ENCODE measurements at places on chromosomes 7 and 10.

- no peak for DNase-seq
- no peak overlapping the region for H3K4me3 ChIP-seq
- H3K4me1 ChIP-seq, result no peaks in the 10 kb centered on the region
- H3K36me3 ChIP-seq, result no peaks in the 10 kb centered on the region
- H3K27me3 ChIP-seq, result no peaks in the 10 kb centered on the region
Measured at GRCh38 chr10:72658696-72659400, 33.0 kb upstream of the MICU1 start.

- H3K4me3 ChIP-seq, result no peak overlapping the region
- no peak for DNase-seq
- H3K27ac ChIP-seq, result no peak overlapping the region
- H3K36me3 ChIP-seq, result no peaks in the 10 kb centered on the region
- H3K4me1 ChIP-seq, result no peaks in the 10 kb centered on the region
- no peaks in the 10 kb centered on the region for H3K27me3 ChIP-seq
Measured at GRCh38 chr10:129021594-129022304, 445.3 kb upstream of the MGMT start.

DNA sequence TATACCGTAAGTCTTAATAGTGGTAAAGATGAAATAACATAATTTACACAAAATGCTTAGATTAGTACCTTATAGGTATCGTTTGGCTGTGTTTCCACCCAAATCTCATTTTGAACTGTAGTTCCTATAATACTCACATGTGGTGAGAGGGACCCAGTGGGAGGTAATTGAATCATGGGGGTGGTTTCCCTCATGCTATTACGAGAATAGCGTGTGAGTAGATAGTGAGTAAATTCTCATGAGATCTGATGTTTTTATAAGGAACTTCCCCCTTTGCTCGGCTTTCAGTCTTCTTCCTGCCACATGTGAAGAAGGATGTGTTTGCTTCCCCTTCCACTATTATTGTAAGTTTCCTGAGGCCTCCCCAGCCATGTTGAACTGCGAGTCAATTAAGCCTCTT is 426.3 kb upstream of the POT1 start:
- H3K27ac ChIP-seq, result no peak overlapping the region
- H3K27me3 ChIP-seq, result no peaks in the 10 kb centered on the region
- no peak for DNase-seq
- no peak overlapping the region for H3K4me3 ChIP-seq
- H3K4me1 ChIP-seq, result no peaks in the 10 kb centered on the region

DNA sequence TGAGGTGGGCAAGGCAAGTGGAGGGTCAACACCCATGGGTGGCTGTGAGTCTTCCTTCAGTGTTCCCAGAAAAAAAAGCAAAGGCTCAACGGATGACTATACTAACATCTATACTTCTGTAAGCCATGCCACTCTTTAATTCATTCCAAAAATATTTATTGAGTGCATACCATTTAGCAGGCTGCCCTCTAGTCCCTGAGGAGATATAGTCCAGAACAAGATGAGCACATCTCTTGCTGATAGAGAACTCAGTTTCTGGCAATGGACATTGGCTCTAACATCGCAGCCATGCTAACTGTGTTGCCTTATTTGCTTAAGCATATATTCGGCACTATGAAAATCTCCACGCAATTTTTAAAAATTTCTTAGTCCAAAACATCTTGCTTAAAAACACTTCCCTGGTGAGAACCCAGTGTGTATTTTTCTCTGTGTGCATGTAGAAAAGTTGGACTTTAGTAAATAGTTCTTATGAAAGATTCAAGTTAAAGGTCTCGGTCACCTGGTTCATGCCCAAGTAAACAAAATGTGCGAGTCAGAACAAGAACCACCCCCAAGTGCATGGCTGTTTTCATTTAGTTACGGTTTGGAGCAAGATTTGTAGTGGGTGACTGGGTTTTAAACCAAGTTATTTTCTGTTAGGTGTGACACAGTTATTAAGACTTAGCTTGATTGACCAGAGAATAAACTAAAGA is 69.8 kb downstream of the MET start:
- no peaks in the 10 kb centered on the region for H3K36me3 ChIP-seq
- H3K27me3 ChIP-seq, result no peaks in the 10 kb centered on the region
- no peak for DNase-seq

GRCh38 chr7:28792858-28793257 is 165.3 kb downstream of the TRIL start:
- H3K27ac ChIP-seq, result no peak overlapping the region
- DNase-seq, result no peak
- no peaks in the 10 kb centered on the region for H3K27me3 ChIP-seq
- no peak overlapping the region for H3K4me3 ChIP-seq
- H3K36me3 ChIP-seq, result no peaks in the 10 kb centered on the region

- no peak for DNase-seq
- H3K4me1 ChIP-seq, result no peaks in the 10 kb centered on the region
- no peaks in the 10 kb centered on the region for H3K36me3 ChIP-seq
- H3K27ac ChIP-seq, result no peak overlapping the region
- no peaks in the 10 kb centered on the region for H3K27me3 ChIP-seq
- H3K4me3 ChIP-seq, result no peak overlapping the region
Measured at GRCh38 chr10:67678335-67678974, 17.5 kb downstream of the CTNNA3 start.

GRCh38 chr7:106193661-106194060 is 81.5 kb upstream of the SYPL1 start:
- no peak overlapping the region for H3K4me3 ChIP-seq
- no peaks in the 10 kb centered on the region for H3K4me1 ChIP-seq
- H3K36me3 ChIP-seq, result no peaks in the 10 kb centered on the region

- H3K27me3 ChIP-seq, result no peaks in the 10 kb centered on the region
- H3K4me3 ChIP-seq, result no peak overlapping the region
- H3K27ac ChIP-seq, result no peak overlapping the region
- no peaks in the 10 kb centered on the region for H3K4me1 ChIP-seq
- peak; percentile 15 for DNase-seq
Measured at GRCh38 chr10:93199191-93199751, 125.6 kb downstream of the CYP26A1 start.

GRCh38 chr7:26813432-26813831 is 51.0 kb downstream of the SKAP2 start:
- no peaks in the 10 kb centered on the region for H3K4me1 ChIP-seq
- no peak for DNase-seq
- H3K27me3 ChIP-seq, result no peaks in the 10 kb centered on the region
- no peak overlapping the region for H3K4me3 ChIP-seq
- no peak overlapping the region for H3K27ac ChIP-seq

DNA sequence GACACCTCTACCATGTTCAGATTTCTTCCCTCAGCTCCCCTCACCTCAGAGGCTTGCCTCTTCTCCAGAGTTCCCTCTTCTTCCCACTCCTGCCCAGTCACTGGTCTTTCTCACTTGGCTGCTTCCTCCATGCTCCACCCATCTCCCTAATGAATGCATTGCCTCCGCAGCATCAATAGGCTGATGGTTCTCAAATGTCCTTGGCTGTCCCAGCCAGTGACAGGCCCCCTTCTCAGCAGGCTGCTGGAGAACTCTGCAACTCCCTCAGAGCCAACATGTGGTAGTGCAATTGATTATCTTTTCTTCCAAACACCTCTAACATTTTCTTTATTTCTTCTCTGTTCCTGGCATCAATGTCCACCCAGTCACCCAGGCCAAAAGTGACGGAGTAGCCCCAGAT is 218.2 kb downstream of the RELN start:
- no peaks in the 10 kb centered on the region for H3K27me3 ChIP-seq
- H3K36me3 ChIP-seq, result no peaks in the 10 kb centered on the region
- no peak overlapping the region for H3K27ac ChIP-seq
- peaks cover 2% of the 10 kb centered on the region for H3K4me1 ChIP-seq
- DNase-seq, result no peak

DNA sequence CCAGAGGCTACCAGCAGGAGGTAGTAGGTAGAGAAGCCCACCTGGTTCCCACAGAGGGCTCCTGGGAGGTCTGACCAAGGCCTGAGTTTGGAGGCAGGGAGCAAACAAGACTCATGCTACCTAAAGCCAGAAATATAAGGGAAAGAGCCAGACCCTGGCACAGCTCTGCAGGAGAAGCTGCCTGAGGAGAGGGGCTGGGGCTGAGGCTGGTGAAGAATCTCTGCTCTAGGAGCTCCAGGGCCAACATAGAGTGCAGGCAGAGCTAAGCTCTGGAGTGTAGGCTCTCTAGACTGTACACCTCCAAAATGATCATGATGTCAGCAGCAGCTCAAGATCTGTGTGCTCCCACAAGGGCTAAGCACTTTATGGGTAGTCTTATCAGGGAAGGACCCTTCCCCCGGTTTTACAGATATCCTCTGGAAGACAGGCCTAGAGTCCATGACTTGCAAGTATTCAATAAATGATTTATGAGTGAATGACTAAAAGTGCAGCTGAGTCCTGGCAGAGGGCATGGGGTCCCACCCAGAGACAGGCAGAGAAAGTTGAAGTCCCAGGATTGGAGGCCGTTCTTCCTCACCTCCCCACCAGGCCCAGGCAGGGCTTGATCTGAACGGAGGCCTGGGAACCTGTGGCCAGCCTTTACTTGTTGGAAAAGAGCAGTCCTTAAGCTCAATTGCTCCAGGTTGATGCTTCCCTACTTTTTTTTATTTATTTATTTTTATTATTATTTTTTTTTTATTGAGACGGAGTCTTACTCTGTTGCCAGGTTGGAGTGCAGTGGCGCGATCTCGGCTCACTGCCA is 71.5 kb upstream of the LRRC4 start:
- no peak for DNase-seq
- H3K27ac ChIP-seq, result no peak overlapping the region
- H3K36me3 ChIP-seq, result no peaks in the 10 kb centered on the region
- no peaks in the 10 kb centered on the region for H3K4me1 ChIP-seq

- H3K27me3 ChIP-seq, result no peaks in the 10 kb centered on the region
- H3K4me3 ChIP-seq, result no peak overlapping the region
- no peaks in the 10 kb centered on the region for H3K36me3 ChIP-seq
- DNase-seq, result peak; percentile 58
Measured at GRCh38 chr7:41134300-41135255, 568.3 kb downstream of the INHBA start.

- H3K27ac ChIP-seq, result no peak overlapping the region
- H3K4me3 ChIP-seq, result no peak overlapping the region
- no peaks in the 10 kb centered on the region for H3K27me3 ChIP-seq
- H3K36me3 ChIP-seq, result no peaks in the 10 kb centered on the region
- DNase-seq, result no peak
Measured at GRCh38 chr7:157704365-157704764, 367.6 kb downstream of the DNAJB6 start.

- no peak for DNase-seq
- no peak overlapping the region for H3K27ac ChIP-seq
- no peaks in the 10 kb centered on the region for H3K27me3 ChIP-seq
- no peak overlapping the region for H3K4me3 ChIP-seq
- no peaks in the 10 kb centered on the region for H3K36me3 ChIP-seq
Measured at GRCh38 chr10:75568450-75569130, 137.2 kb downstream of the LRMDA start.

DNA sequence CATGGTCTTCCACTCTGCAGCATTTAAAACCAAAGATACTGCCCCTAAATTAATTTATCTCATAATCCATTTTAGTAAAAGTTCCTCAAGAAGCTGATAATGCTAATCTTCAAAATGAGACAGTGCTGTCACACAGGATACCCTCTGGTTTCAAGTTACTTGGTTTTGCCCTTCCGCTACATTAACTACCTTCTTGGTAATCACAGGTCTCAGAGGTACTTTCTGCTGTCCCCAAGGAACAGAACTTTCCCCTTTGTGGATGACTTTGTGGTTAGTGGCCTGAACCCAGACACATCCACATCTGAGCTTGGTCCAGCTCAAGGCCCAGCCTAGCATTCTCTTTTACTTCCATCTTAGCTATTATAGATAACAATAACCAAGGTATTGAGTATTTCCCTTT is 88.8 kb upstream of the TMEM26 start:
- no peaks in the 10 kb centered on the region for H3K4me1 ChIP-seq
- DNase-seq, result no peak
- no peak overlapping the region for H3K27ac ChIP-seq
- H3K36me3 ChIP-seq, result no peaks in the 10 kb centered on the region

DNA sequence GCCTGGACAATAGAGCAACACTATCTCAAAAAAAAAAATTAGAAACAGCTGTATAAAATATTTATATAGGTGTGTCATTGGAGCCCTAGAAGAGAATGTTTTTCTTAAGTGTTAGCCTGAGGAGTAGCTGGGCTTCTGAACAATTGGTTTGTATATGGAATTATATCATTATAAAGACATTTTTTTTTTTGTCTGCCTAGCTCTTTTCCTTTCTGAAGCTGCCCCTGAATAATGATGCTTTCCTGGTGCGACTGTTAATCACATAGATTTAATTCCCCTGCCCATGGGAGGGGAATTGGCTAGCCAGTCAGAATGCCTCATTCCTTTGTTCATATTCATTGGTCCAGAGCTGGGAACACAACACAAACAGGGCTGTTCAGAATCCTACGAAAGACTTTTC is 13.9 kb upstream of the ABCC2 start:
- no peak overlapping the region for H3K4me3 ChIP-seq
- no peak overlapping the region for H3K27ac ChIP-seq
- no peak for DNase-seq
- no peaks in the 10 kb centered on the region for H3K27me3 ChIP-seq

DNA sequence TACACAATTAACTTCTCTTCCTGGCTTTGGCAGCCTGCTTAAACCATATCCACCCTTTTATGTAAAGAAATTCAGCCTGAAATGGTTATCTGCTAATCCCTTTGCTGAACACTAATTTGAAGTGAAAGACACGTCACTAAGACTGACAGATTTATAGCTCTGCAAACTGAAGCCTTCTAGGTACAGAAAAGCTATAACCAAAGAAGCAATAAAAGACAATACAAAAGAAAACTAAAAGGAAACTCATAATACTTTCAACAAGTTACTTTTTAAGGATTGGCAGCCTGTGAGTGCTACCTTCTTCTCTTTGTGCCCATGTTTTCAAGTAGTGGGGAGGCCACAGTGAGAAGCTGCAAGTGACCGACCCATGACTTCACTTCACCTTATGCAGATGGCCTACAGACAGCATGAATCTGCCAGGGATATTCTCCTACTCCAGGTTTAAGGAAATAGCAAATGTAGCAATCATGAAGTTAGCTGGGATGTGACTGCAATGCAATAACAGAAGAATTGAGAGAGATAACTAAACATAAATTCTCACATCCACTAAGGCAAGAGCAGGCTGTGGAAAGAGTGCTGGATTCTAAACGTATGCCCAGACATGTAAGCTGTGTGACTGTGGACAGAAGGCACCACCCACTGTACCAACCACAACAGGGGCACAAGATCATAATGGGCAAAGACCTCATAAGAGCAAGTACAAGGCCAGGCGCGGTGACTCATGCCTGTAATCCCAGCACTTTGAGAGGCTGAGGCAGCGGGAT is 10.7 kb upstream of the SPOCK2 start:
- H3K36me3 ChIP-seq, result peaks cover 2% of the 10 kb centered on the region
- DNase-seq, result no peak
- no peaks in the 10 kb centered on the region for H3K27me3 ChIP-seq
- no peak overlapping the region for H3K27ac ChIP-seq
- H3K4me3 ChIP-seq, result no peak overlapping the region
- H3K4me1 ChIP-seq, result peaks cover 2% of the 10 kb centered on the region

DNA sequence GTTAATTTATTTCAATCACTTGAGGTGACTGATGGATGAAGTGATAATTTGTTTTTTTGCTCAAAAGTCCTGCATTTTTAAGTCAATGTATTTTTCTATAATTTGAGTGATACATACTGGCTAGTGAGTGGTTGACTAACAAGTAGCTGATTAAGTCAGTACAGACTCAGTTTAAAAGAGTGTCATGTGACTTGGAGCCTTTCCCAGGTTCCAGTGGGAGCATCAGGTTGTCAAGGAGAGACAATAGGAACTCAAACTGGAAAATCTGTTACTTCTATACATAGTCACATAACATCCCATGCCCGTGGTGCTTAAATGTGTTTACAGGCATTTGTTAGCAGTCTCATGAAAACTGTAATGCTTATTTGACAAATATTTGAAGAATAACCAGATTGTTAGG is 154.7 kb downstream of the ANK3 start:
- H3K36me3 ChIP-seq, result no peaks in the 10 kb centered on the region
- no peaks in the 10 kb centered on the region for H3K27me3 ChIP-seq
- DNase-seq, result no peak
- H3K4me3 ChIP-seq, result no peak overlapping the region
